Fibroblast of upper back skin (primary cell): ENCODE measurements at places on chromosomes 4 and X.
A peak's percentile ranks its signal among the peaks of the same experiment; 100 is the strongest.

DNA sequence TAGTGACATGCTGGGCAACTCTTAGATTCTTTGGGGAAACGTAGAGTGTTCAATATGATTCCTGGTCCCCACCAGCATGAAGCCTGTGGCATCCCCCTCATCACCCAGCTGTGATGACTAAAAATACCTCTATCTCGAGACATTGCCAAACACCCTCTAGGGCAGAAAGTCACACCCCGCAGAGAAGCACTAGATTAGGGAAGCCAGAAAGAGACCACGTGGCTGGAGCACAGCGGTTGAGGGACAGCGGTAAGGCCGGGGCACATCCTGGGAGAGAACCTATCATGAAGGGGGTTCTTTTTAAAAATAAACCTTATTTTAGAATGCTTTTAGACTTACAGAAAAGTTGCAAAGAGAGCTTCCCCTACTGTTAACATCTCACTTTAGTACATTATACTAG lies 11.0 kb downstream of the FAT1 start:
- no peak for DNase-seq

- no peak for DNase-seq
Observed at GRCh38 chrX:3678328-3678727, 35.1 kb downstream of the PRKX start.

DNA sequence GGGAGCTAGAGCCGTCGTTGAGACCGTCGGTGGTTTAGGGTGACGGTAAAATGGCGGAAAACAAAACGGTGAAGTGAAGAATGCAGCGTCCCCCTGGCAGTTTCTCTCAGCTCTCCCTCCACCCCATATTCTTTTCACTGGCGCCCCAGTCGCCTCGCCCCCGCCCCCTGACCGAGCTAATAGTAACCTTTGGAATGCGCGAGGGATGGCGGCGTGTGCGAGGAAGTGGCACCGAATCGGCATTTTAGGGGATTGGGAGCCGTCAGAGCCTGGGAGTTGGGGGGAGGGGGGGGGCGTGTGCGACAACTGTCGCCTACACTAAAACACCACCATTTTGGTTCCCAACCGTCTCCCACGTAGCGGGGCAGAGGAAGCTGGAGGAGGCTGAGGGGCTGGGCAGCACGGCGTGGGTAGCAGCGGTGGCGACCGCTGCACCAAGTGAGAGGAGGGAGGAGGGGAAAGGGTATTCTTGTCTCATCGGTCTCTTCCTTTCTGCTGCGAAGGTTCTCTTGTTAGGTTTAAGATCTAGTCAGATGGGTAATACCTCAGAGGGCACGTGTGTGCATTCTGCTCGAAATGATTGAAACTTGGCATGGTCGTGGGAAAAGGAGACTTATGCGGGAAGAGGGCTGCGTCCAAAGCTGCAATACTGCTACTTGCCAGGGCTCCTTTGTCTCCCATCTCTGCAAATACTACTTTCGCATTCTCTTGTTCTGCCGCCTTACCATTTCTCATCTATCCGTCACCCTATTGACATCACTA lies 840 bp downstream of the ZNF711 start:
- peak; percentile 16 for DNase-seq

- DNase-seq: no peak
Observed at GRCh38 chrX:97175147-97175546, 291.4 kb downstream of the RPA4 start.

GRCh38 chr4:99961711-99962110 lies 11.6 kb upstream of the H2AZ1 start:
- no peak for DNase-seq

DNA sequence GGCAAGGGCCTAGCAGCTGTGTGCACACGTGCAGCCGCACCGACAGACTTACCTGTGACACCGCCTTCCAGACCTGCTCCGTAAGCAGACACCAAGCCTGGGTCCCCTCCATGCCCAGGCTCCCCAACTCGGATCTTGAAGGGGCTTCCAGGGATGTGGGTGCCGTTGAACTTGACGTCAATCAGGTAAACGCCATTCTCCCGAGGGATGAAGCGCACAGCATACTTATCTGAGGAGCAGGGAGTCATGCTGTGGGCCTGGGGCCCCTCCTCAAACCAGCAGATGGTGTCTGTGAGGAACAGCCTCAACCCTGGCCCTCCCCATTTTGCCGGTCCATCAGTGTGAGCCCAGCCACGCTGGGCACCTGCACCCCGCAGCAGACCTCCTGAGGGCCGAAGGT lies 24.5 kb downstream of the FLNA start:
- DNase-seq: no peak

DNA sequence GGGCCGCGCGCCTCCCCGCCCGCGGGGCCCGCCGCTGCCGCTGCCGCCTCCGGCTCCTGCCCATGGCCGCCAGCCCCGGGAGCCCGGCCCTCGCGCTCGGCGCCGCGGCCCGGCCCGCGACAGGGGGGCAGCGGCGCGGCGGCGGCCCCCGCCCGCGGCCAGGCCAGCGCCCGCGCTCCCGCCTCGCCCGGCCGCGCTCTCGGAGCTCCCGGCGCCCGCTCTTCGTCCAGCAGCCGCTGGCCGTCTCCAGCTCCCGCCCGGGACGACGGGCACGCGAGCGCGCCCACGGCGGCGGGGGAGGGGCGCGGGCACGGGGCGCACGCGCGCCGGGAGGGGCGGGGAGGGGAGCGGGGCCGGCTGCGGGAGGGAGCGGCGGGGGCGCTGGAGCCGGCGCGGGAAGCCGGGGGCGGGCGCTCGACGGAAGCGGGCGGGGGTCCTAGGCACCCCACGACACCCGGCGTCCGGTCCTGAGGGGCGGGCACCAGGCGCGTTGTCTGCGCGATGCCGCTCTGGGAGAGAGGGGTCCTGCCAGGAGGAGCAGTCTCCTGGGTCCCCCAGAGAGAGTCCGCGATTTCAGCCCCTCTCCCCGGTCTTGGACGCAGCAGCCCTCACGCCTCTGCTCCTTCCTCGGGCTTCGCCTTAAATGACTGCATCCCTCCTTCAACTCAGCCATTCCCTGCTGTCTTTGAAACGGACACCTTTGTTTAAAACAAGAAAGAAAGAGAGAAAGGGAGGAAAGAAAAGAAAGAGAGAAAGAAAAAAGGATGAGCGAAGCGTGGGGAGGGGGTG lies 490 bp upstream of the PDZD4 start:
- DNase-seq: no peak

- DNase-seq: no peak
Observed at GRCh38 chrX:134074151-134074550, 88.8 kb upstream of the GPC3 start.

GRCh38 chrX:39509157-39509556 lies 588.6 kb downstream of the BCOR start:
- DNase-seq: no peak

DNA sequence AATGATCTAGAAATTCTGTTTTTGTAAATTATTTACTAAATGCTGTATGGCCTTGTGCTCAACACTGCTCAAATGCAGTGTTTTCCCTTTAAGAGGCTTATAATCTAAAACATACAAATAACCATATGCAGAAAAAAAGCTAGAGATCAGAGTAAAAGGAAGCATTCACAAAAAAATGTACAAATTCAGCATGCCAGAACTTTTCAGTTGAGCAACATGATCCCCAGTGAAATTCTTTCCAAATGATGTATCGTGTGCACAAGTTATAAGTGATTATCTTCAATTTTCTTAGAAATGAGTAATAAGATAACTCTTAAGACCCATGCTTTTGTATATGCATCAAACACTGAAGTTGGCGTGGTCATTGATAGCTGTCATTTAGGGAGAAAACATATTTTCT lies 5.0 kb downstream of the GPC3 start:
- peak; percentile 59 for DNase-seq

- DNase-seq: no peak
Observed at GRCh38 chrX:53918702-53919101, 125.6 kb downstream of the PHF8 start.

- DNase-seq: no peak
Observed at GRCh38 chrX:134172588-134173259, 64.3 kb upstream of the CCDC160 start.

GRCh38 chr4:99403380-99404184 lies 31.6 kb downstream of the ADH7 start:
- peak; percentile 65 for DNase-seq

DNA sequence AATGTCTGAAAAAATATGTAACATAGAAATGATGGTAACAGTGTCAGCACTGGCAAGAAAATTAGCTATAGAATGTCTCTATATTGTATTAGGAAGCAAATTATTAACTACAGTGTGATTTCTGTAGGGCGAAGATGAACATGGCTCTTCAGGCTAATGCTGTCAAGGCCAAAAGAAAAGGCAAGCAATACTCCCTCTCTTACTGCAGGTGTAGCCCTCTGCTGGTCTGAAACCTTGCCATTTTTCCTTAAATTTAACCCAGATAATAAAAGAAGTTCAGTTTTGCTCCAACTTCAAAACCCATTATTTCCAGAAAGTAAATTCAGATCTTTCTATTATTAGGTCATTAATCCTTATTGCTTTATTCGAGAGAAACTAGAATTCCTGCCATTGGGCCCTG lies 215.9 kb downstream of the LRBA start:
- DNase-seq: no peak

DNA sequence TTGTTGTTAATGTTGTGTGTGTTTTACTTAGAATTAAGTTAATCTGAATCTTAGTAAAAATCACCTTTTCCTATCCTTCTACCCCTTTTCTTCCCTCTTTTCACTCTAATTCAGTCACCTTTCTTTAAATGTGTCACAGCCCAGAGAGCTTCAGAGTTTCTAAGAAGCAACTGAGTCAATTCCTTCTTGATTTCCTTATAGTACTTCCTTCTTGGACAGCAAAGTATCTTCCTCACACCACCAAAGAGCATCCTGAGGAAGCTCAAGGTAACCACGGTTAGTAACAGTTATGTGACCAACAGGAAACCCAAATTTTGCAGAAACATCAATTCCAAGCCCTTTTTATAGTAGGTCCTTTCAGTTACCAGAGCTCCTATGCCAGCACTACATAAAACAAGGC lies 243.2 kb upstream of the BMP3 start:
- no peak for DNase-seq

- DNase-seq: peak; percentile 25
Observed at GRCh38 chr4:141652161-141652778, 15.9 kb downstream of the IL15 start.

DNA sequence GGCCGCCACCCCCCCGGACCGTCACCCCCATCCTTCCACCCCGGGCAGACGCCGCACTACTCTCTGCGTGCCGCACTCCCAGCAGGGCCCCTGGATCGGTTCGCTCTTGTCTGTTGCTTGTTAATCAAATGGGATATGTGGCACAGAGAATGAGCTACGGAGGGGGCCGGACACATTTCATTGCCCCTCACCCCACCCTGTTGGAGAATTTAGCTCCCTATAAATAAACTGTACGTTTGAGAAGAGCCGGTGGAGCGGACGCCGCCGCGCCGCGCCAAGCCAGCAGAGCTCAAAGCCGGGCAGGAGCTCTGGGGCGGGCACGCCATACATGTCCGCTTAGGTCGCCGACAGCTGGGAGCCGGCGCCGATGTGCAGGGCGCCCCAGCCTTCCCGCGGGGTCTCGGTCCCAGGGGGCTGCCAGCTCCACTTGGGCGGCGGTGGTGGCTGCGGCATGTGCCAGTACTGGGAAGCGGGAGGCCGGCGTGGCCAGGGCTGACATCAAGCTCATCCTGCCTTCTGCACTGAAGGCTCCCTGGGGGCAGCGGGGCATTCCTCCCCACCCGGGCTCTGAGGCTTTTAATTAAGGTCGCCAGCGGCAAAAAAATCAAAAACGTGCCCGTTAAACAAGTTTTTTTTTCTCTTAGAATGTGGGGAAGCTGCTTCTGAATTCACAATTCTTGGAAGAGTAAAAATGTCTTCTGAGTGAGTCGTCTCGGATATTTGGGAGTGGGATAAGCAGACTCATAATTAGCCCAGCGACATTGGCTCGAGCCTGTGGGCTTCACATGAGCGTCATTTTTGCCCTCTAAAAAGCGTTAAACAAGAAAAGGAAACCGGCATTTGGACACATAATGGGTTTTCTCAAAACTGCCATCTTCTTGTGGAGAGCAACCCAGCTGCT lies 1.1 kb upstream of the PCDH19 start:
- DNase-seq: no peak

DNA sequence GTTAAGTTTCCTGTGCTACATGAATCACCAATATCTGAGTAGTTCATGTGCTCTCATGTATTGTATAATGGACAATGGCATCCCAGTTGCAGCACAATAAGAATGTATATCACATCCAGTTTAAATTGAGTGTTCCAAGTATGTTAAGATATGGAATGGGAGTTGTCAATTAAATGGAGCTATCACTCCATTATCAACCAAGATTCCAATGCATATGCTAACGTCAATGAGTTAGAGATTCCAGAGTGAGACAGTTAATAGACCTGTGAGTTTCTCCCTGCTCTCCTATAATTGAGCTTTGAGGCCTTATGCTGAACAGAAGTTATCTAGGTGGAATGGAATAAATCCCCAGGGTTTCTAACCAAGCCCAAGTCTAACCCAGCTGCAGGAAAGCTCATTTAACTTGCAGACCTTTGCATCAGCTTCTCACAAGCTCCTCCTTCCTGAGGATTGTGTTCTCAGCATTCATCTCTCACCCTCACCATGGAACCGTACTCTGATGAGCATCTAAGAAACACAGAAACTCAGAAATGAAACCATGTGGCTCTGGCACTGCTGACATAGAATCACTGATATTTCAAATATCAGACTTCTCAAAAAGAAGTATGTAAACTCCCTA lies 84.8 kb downstream of the TIGD2 start:
- DNase-seq: peak; percentile 75

GRCh38 chr4:82419451-82419850 lies 10.8 kb downstream of the HNRNPDL start:
- no peak for DNase-seq

- peak; percentile 29 for DNase-seq
Observed at GRCh38 chr4:20028645-20029044, 223.1 kb upstream of the SLIT2 start.

- DNase-seq: peak; percentile 29
Observed at GRCh38 chrX:68511255-68511654, 12.4 kb downstream of the YIPF6 start.

- DNase-seq: no peak
Observed at GRCh38 chr4:108119199-108119800, 49.4 kb downstream of the LEF1 start.

GRCh38 chr4:141391293-141391692 lies 170.6 kb downstream of the ZNF330 start:
- no peak for DNase-seq

GRCh38 chrX:17433965-17434364 lies 59.0 kb downstream of the NHS start:
- no peak for DNase-seq

DNA sequence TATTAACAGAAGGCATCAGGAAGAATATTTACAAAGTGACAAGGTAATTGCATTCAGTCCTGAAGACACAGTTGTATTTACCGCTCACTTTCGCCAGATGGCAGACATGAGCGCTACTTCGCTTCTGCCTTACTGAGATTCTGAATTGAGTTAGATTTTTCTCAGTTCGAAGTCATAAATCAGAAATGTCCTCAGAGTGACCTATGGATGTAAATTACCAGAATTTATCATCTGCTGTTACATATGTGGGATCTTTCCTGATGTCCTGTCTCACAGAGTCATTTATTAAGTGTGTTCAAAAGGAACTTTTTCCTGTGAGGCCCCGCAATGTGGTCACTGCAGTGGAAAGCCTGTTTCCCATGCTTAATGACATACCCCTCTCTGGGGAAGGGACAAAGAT lies 97.3 kb upstream of the DCLK2 start:
- DNase-seq: peak; percentile 74
